Activated CD4-positive, alpha-beta T cell treated with anti-CD3 and anti-CD28 coated beads for 36 hours (primary cell): ENCODE measurements at places on chromosomes 11 and 22. TPM values are rescaled to one million over a fixed set of nuclear protein-coding genes. Genes with fewer than 3 reads are reported as not detected.

DNA sequence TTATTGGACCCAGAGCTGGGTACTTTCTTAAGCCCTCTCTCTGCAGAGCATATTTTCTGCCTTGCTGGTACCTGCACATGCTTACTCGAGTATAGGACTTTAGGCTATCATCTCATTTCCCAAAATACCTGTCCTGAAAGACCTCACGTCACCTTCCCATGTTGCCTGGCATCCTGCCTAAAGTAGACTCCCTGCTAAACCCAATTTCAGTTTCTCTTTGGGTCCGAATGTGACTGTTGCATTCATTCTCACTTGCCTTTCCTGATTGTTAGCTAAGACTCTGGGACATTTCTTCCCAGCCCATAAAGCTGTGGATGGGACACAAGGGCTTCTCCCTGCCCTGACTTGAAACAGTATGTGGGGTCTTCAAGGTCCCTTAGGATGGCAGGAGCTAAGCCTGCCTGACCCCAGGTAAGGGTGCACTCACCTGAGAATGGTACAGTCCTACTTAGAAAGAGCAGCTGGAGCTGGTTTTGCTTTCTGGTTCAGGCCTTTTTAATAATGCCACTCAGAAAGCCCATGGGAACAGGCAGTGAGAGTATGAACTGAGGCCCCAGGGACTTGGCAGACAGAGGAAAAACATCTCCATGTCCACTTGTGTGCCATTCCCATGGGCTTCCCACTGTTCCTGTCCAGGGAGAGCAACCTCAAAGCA, 12.9 kb downstream of the OR51E2 start:
- no peak overlapping the region for H3K27ac ChIP-seq
- no peaks in the 10 kb centered on the region for H3K36me3 ChIP-seq
- H3K4me3 ChIP-seq = no peak overlapping the region
- H3K27me3 ChIP-seq = no peaks in the 10 kb centered on the region
- DNase-seq = no peak

GRCh38 chr11:98720951-98721350, 299.8 kb upstream of the CNTN5 start:
- H3K4me3 ChIP-seq = no peak overlapping the region
- no peak overlapping the region for H3K27ac ChIP-seq
- no peak for DNase-seq
- H3K4me1 ChIP-seq = no peaks in the 10 kb centered on the region

GRCh38 chr22:19807161-19807913, 46.8 kb downstream of the TBX1 start:
- H3K27me3 ChIP-seq = no peaks in the 10 kb centered on the region
- no peak overlapping the region for H3K4me3 ChIP-seq
- no peak for DNase-seq
- H3K27ac ChIP-seq = no peak overlapping the region
- H3K4me1 ChIP-seq = no peaks in the 10 kb centered on the region

DNA sequence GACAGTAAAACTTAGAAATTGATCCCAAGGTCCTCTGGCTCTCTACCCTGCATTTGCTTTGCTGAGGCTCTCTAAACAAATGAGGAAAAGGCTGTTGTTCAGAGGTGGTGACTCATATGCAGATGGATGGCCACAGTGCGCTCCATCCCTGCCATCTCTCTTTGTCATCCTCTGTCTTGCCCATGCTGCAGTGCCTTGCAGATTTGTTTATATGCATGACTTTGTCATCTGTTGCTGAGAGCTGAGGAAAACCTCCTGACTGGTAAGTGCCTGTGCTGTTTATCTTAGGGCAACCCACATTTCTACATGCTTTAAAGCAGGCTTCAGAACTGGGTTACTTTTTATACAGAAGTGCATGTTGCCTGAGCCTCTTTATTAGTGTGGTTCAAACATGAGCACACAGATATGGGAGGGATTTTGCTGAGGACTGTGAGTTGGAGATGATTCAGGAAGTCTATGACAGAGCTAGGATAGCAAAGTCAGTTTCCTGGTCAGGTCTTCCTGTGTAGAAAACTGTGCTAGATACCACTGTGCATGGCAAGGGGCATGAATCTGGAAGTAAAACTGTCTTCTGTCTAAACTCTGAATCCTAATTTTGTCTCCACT, 57.4 kb downstream of the JAM3 start:
- DNase-seq = peak; percentile 33
- peaks cover 23% of the 10 kb centered on the region for H3K27me3 ChIP-seq
- no peak overlapping the region for H3K4me3 ChIP-seq

DNA sequence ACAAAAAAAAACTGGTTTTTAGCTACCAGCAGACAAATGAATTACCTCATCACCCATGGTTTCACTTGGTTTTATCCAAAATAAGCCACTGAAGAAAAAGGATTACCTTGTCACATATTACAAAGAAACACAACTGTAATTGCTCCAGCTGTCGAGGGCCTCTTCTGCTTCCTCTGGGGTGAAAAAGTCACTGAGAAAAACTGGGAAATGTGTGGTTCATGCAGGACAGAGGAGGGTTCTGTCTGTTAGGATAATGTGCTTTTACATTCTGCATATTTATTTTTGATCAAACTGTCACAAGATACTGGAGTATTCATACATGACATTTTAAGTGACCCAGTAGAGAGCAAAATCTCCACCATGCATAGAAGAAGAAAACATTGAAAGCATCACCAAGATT, 211.7 kb downstream of the NAV2 start:
- H3K27ac ChIP-seq = no peak overlapping the region
- DNase-seq = no peak
- H3K36me3 ChIP-seq = no peaks in the 10 kb centered on the region
- H3K27me3 ChIP-seq = peaks cover 11% of the 10 kb centered on the region

GRCh38 chr11:69037074-69037473, 11.7 kb upstream of the TPCN2 start:
- DNase-seq = no peak
- H3K27me3 ChIP-seq = no peaks in the 10 kb centered on the region
- H3K4me1 ChIP-seq = peaks cover 15% of the 10 kb centered on the region
- H3K36me3 ChIP-seq = no peaks in the 10 kb centered on the region
- no peak overlapping the region for H3K27ac ChIP-seq
- H3K4me3 ChIP-seq = no peak overlapping the region

- H3K4me3 ChIP-seq = no peak overlapping the region
- no peak for DNase-seq
These were observed 27.9 kb downstream of the EXPH5 start for GRCh38 chr11:108565653-108566052.

- DNase-seq = no peak
- H3K4me1 ChIP-seq = peaks cover 2% of the 10 kb centered on the region
- no peak within 1 kb of the TSS for H3K4me3 ChIP-seq
- no peaks in the 10 kb centered on the region for H3K36me3 ChIP-seq
- H3K27me3 ChIP-seq = peaks cover 2% of the 10 kb centered on the region
These were observed at the start of gene MMP12 for GRCh38 chr11:102874852-102875251. Gene MMP12 (minus strand): TSS chr11:102874982. CDS start chr11:102874937, 45 bp downstream.

DNA sequence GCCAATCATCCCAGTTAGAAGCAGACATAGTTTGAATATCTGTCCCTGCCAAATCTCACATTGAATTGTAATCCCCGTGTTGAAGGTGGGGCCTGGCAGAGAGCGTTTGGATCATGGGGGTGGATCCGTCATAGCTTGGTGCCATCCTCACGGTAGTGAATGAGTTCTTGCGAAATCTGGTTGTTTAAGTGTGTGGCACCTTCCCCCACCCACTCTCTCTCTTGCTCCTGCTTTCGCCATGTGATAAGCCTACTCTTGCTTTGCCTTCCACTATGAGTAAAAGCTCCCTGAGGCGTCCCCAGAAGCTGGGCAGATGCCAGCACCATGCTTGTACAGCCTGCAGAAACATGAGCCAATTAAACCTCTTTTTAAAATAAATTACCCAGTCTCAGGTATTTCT, 5.0 kb upstream of the CCDC81 start:
- no peak overlapping the region for H3K4me3 ChIP-seq
- peaks cover 8% of the 10 kb centered on the region for H3K27me3 ChIP-seq
- H3K36me3 ChIP-seq = no peaks in the 10 kb centered on the region
- no peak for DNase-seq
- no peaks in the 10 kb centered on the region for H3K4me1 ChIP-seq

DNA sequence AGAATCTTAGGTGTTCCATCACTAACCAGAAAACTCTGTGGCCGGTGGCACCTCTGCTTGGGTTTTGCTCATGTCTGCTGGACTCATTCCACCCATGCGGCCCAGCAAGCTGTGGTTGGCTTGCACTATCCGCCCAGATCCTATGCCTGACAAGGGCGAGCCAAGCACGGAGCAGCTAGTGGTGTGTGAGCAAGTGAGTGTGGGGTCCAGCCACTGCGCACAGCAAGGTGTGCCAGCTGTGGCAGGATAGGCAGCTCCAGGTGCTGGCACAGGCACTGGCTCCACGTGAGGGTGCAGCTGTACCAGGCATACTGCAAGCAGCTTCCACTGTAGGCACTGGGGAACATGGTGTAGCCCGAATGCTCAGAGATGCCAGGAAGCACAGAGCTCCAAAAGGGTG, 813.7 kb upstream of the CNTN5 start:
- no peaks in the 10 kb centered on the region for H3K4me1 ChIP-seq
- H3K36me3 ChIP-seq = no peaks in the 10 kb centered on the region
- H3K4me3 ChIP-seq = no peak overlapping the region
- DNase-seq = no peak
- no peak overlapping the region for H3K27ac ChIP-seq
- no peaks in the 10 kb centered on the region for H3K27me3 ChIP-seq

Gene FADS2
- 51.0 TPM for total RNA-seq

Gene SYNGR1
- total RNA-seq = 0.89 TPM

Gene TSGA10IP
- total RNA-seq = not detected

Gene F2
- not detected for total RNA-seq
